ENCODE measurements at places on chromosomes 13 and 19.

GRCh38 chr13:71055644-71056043 is 811.4 kb downstream of the DACH1 start:
- DNase-seq, result no peak

GRCh38 chr19:51476164-51476563 is 2.2 kb upstream of the CEACAM18 start:
- DNase-seq, result no peak

DNA sequence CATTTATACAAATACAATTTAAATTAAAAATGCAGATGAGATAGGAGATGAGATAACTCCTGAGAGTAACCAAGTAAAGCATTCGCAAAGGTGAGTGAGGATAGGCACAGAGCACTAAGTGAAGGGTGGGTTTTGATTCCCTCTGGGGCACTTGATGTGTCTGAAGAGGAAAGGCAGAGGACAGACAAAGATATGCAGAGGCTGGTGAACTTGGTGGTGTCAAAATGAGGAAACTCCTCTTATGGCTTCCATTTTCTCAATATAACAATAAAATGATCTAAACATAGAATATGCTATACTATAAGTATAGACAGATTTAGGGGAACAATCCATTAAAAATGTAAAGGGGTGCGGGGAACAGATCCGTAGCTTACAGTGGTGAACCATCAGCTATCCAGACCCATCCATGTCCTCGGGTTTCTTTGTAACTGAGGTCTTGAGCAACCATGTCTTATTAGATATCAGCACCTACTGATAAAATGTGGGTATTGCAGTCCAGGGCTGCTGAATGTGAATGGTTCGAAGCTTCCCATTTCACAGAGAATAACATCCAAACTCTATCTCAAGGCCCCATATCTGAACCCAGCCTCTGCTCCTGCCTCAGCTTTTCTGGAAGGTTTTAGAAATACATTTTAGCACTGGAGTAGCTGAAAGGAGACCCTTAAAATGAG is 73.9 kb upstream of the SLC10A2 start:
- no peak for DNase-seq

DNA sequence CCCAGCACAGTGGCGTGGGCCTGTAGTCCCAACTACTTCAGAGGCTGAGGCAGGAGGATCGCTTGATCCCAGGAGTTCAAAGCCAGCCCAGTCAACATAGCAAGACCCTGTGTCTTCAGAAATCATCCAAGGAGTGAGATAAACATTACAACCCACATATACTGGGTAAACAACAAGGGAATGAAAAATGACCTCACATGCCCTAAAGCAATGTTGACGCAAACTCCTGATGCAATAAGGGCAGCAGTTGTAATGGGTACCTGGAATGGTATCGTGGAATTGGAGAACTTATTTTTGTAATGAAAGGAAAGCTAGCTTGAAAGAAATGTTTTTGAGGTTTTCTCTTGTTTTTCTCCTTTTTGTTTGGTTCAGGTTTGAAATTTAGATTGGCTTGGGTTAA is 24.5 kb upstream of the LGALS16 start:
- no peak for DNase-seq

- DNase-seq, result no peak
Observed at GRCh38 chr13:102040812-102041211, 361.0 kb downstream of the FGF14 start.

GRCh38 chr19:33681081-33681680 is 59.4 kb downstream of the CHST8 start:
- DNase-seq, result no peak

Measured in right cardiac atrium (tissue), 5 donors.